T47D (cell line): ENCODE measurements at places on chromosomes 12 and 14.

DNA sequence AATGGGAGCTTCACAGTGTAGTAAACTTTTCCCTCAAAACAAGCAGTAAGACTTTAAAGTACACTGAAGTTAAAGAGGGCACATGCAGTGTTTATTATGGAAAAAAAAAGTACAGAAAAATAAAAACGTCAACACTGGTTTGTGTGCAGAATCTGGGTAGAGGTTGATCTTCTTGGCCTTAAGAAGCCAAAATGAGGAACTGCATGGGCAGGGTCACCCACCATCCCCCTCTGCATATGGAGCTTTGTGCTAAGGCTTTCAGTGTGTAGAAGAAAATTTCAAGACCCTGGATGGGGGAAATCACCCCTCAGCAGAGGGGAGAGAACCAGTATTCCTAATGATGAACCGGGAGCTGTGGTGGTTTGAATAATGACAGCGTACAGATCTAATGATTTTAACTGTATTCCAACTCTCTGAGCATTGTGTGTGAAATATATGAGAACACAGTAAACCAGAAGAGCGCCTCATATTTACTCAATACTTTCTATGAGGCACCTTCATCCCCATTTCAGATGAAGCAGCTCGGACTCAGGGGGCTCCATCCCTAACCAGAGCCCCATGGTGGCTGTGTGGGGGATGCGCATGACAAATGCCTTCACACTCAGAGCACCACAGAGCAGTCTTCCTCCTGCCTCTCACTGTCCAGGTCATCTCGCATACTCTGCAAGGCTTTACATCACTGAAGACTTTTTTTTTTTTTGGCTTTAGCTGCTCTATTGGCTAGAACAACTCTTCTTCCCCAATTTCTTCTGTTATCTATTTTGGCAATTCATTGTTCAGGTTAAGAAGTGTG is 33.4 kb downstream of the ACADS start:
- DNase-seq: no peak

DNA sequence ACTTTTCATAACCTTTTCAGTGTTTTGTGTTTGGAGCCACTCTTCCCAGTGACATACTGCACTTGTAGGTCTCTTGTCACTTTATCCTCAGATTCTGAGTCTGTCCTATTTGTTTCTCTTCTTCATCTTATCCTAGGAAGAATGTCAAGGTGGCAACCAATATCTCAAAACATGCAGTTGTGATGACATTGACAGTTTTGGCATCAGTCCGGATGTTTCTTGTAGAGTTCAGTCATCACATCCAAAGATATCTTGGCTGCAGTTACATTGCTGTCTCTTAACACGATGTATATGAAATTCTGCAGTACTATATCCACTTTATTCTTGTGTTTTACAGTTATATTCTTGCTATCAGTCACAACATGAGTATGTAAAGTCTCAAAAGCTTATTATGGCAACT is 6.4 kb downstream of the ADIPOR2 start:
- DNase-seq: no peak

- no peak for DNase-seq
Observed at GRCh38 chr12:77236066-77236465, 170.7 kb upstream of the E2F7 start.

DNA sequence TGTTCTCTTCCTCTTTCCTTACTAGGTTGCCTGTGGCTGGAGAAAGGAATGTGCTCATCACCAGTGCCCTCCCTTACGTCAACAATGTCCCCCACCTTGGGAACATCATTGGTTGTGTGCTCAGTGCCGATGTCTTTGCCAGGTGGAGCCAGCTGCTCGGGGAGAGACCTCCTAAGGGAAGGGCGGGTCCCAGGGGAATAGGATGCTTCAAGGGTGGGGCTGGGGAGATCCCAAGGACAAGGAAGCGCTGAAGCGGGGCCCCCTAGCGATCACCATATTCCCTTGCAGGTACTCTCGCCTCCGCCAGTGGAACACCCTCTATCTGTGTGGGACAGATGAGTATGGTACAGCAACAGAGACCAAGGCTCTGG is 10.2 kb downstream of the MARS1 start:
- no peak for DNase-seq

- no peak for DNase-seq
Observed at GRCh38 chr12:2680676-2681039, 114.1 kb upstream of the FKBP4 start.

DNA sequence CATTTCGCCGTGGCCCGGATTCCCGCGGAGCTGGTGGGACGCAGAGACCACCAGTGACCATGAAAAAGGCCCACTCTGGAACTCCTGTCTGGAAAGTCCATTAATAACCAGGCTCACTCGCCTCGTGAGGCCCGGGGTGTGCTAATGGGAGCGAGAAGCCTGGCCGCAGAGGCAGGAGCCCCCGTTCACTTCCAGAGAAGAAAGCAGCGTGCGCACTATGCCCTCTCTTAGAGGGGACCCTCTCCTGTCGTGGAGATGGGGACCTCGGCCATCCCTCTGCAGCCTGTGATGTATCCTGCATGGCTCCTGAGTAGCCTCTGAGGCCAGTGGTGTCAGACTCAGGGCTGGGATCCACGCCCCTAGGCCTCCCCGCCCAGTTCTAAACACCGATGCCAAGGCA is 134.1 kb upstream of the VRK1 start:
- no peak for DNase-seq

GRCh38 chr12:102169922-102170621 is 27.6 kb downstream of the PMCH start:
- DNase-seq: no peak

DNA sequence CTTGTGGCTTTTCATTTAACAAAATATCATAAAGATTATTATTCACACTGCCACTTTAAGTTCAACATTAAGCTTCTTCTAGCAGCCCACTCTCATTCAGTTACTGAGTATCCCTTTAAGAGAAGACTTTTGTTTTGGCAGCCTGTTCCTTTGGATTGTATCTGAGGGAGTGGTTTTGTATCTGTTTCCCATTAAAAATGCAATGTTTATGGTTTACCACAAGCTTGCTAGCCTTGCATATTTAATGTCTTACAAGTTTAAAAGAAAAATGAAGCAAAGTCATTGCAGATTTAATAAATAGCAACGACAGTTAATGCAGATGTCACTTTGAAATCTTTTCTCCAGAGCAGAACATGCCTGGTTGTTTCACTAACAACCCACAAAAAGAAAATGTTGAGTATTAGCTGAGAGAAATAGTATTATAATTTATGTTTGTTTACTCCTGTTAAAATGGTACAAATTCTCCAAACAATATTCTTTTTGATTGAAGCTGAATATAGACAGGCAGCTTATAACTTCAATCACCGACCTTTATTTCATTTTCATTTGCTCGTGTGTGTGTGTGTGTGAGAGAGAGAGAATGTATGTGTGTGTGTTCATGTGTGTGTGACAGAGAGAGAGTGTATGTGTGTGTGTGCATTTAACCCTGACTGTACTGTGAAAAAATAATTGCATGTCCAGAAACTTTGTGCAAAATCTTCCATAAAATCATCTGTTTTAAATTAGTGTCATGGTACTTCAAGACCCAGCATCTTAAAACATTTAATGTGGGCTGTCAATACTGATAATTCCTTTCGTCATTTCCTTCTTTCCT is 1.8 kb downstream of the DCN start:
- no peak for DNase-seq

GRCh38 chr12:108616941-108617858 is 16.5 kb downstream of the SELPLG start:
- DNase-seq: no peak

DNA sequence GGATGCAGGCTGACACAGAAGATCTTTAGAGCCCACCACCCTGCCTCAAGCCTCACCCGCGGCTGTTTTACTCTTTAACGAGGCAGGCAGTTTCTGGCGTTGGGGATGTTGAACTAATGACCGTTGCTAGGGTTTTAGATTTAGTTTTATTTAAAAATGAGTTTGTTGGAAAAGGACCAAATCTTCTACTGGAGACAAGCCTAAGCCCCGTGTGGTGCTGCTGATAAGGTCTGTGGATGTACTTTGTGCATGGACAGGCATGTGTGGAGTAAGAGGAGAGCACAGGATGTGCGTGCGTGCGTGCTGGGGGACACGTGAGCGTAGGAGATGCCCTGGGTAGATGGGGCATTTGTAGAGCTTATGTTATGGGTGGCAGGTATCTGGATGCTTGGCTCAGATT is 5.7 kb downstream of the NTF3 start:
- no peak for DNase-seq

- no peak for DNase-seq
Observed at GRCh38 chr14:92037989-92038388, 1.9 kb downstream of the TRIP11 start.

DNA sequence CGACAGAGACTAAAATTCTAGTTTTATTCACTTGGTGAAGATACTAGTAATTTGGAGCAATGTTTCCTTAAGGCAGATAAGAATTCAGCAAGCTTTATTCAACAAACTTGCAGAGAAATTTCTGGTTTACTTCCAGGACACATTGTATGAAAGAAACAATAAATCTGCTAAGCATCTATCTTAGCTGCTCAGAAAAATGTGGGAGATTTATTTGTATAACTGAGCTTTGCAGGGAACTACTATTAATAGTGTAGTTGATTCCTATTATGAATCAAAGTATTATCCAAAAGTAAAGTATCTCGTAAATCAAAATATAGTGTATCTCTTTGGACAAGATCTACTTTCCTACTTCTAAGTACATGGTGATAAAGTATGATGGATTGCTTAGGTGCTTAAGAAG is 239.4 kb upstream of the TMTC1 start:
- no peak for DNase-seq

GRCh38 chr12:106274575-106275121 is 26.8 kb upstream of the CKAP4 start:
- no peak for DNase-seq

GRCh38 chr12:117359029-117359845 is 2.2 kb downstream of the NOS1 start:
- DNase-seq: no peak

DNA sequence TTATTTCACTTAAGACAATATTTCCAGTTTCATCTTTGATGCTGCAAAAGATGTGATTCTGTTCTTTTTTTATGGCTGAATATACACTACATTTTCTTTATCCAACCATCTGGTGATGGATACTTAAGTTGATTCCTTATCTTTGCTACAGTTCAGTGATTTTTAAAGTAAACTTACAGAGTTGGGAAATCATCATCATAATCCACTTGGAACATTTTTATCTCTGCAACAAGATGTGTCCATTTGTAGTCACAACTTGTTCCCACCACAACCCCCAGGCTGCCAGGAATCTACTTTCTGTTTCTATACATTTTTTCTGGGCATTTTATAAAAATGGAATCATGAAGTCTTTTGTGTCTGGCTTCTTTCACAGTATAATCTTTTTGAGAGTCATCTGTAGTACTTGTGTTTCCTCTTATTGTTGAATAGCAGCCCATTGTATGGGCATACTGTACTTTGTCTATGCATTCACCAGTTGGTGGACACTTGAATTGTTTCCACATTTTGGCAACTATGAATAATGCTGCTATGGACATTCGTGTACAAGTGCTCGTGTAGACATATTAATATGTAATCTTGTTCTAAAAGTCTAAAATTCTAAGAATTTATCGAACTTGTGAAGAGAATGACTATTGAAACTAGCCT is 212.5 kb upstream of the DDHD1 start:
- DNase-seq: no peak

DNA sequence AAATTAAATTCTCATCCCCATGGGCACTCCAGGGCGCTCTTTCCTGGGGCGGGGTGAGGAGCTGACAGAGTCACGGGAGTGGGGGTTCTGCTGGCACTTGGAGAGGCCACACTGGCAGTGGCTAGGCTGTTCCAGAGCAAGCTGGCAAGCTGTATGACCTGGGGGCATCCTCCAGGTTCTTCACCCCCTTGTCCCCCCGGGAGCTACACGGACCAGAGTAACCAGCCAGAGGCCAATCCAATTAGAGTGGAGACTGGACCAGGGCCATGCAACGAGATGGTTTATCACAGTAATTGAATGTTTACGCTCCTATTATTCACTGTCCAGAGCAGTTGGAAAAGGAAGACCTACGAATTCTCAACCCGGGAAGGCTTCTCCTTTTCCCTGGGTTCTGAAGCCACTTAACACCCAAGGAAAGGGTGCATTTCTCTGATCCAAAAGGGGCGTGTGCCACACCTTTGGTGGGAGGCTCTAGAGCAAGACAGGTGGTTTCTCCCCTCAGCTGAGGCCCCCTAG is 43.8 kb upstream of the PNMA1 start:
- no peak for DNase-seq

DNA sequence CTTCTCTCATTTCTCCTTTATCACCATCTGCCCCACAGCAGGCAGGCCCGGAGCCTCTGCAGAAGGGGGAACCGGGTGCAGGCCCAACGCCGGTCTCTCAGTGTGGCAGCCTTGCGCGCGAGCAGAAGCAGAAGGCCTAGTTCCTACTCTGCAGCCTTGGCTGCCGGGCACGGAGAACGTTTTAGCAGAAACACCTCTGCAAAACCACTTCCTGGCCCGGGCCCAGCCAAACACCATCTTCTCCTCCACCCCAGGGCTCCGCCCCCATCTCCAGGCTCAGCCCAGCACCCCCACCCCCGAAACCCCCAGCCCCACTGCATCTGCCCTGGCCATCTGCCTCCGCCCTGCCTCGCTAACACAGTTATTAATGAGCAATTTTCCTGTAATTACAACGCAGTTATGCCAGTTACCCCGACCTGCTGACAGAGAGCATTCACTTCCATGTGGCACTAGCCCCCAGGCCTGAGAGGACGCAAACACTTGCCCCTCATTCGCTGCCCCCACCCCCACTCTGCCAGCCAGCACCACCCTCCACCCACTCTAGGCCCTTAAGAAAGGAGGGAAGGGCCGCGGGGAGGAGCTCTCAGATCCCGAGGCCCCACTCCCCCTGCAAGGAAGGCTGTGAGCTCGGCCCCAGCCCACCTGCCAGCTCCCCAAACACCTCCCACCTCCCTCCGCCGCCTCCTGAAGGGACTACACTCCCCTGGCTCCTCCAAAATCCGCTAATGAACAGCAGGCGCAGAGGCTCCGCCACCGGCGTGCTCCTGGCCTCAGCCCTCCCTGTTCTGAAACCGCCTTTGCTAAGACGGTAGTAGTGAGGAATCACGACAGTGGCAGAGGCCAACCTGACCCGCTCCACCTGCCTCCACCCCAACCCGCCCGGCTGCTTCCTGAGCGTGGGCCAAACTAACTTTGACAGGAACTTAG is 44.7 kb upstream of the FBRSL1 start:
- no peak for DNase-seq

GRCh38 chr12:49507139-49507538 is 31.7 kb upstream of the KCNH3 start:
- DNase-seq: no peak

GRCh38 chr12:34305176-34305575 is 282.9 kb downstream of the ALG10 start:
- no peak for DNase-seq
